NCI-H2029 (cell line): ENCODE measurements at places on chromosomes 16 and 17.

DNA sequence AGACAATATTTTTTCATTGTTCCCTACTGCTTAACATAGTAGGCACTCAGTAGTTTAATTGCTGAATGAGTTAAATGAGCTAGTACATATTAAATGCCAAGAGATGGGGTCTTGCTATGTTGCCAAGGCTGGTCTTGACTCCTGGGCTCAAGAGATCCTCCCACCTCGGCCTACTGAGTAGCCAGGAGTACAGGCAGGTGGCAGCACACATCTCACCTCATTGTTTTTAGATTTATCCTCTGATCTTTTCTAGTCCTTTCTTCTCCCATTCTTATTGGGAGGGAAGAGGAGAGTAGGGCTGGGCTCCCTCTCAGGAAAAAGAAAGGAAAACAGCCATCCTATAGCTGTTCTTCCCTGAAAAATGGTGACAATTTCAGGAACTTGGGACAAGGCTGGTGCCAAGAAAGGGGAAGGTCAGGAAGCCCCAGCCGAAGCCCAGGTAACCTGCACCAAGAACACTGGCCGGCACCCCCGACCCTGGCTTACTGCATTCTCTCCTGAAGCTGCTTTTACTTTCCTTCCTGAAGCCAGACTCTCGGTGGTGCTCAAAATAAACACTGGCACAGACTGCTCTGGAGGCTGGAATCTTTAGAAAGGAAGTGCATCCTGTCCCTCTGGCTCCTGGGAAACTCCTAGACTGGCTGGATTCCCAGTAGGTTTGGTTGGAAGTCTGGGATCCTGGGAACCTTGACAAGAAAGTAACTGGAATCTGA lies 2.7 kb downstream of the TNFAIP1 start:
- DNase-seq, result no peak

GRCh38 chr17:74153821-74154430 lies 49.6 kb upstream of the RPL38 start:
- no peak for DNase-seq

GRCh38 chr16:17258848-17259713 lies 211.7 kb downstream of the XYLT1 start:
- DNase-seq, result no peak

- no peak for DNase-seq
These were observed 17.5 kb upstream of the ADCY7 start for GRCh38 chr16:50248845-50249244.

DNA sequence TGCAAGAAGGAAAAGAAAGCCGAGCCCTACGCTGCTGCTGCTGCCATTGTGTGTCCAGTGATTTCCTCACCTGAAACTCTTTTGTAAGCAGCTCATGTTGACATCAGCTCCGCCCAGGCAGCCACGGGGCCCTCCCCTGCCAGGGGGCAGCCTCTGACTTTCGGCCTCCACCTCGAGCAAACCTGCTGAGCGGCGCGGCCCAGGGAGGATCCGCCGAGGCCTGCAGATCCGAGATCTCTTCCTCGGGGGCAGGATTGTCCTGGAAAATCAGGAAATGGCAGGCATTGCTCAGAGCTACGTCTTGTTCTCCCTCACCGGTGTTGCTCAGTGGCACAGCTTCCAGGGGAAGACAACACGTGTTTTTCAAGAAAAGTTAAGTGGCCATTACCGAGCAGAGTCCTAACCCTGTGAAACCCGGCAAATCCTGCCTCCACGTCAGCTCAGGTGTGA lies 35.6 kb upstream of the ZNF750 start:
- no peak for DNase-seq

GRCh38 chr16:7997966-7998365 lies 592.3 kb downstream of the TMEM114 start:
- DNase-seq, result no peak
